ENCODE measurements at places on chromosomes 3 and 15.

- no peak for DNase-seq
Measured at GRCh38 chr15:75809986-75810750, 33.1 kb upstream of the UBE2Q2 start.

- DNase-seq: no peak
Measured at GRCh38 chr15:48965972-48966371, 2.3 kb upstream of the SHC4 start.

DNA sequence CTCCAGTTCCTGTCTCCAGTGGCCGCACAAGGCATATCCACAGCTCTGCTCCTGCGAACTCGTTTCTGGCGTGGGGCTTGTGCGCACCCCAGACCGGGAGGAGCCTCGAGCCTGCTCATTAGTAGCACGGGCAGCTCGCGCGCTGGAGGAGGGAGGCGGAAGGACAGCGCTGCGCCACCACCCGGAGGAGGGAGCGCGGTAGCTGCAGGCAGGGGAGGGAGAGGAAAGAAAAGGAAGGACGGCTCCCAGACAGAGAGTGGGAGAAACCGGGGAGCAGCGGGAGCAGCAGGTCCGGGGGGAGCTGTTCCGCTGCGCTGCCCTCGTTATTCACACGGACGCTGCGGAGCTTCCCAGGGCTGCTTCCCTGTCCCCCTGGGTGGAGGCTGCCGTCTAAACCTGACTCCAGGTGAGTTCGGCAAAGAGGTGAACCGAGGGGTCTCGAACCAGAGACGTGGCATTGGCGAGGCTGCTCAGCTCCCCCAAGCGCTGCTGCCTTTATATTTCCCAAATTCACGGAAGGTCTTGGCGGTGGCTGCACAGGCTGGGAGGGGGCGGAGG lies 121.3 kb upstream of the ZNF717 start:
- no peak for DNase-seq

DNA sequence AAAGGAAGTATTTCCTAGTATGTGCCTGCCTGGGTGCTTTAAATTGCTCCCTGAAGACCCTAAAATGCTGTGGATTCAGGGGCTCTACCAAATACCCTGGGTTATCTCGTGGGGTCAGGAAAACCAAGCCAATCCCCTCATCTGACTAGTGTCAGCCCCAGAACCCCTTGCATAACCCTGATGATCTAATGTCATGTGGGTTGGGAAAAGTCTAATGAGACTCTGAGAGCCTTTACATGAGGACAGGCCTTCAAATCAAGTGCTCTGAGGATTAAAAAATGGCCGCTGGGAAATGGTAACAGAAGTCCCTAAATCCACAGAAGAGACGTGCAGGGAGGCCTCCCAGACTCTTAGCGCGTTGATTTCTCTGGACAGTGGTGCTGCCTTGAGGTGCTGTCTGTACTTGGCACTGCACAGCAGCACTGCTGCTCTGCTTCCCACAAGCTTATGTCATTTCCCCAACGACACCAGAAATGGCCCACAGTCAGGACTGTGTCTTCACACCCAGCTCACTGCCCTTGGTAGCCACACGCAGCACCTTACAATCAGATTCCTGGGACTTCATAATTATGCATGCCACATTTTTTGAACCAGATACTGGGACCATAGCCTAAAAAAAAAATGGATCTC lies 16.6 kb downstream of the EIF4E3 start:
- no peak for DNase-seq
